Islet precursor cell (in vitro differentiated cells): ENCODE measurements at places on chromosomes 1 and 21.

GRCh38 chr1:115545096-115545720 is 96.6 kb upstream of the VANGL1 start:
- peak; percentile 72 for DNase-seq

DNA sequence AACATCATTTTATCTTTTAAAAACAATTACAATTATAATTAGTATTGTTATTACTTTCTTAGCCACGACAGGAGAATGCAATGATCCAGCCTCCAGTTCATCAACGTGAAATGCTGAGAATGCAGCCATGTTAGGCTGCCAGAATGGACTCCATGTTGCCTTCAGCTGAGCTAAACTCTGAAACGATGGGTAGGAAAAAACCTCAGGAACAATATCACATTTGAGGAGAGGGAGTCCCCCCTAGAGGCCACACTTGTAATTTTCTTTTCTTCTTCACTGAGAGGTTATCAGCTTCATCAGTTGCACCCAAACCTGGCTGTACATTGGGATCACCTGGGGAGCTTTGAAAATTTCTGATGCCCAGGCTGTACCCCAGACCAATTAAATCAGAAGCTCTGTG is 34.6 kb upstream of the DNAH14 start:
- no peak for DNase-seq

- peak; percentile 97 for DNase-seq
Observed at GRCh38 chr21:39675993-39676661, 63.4 kb downstream of the B3GALT5 start.

DNA sequence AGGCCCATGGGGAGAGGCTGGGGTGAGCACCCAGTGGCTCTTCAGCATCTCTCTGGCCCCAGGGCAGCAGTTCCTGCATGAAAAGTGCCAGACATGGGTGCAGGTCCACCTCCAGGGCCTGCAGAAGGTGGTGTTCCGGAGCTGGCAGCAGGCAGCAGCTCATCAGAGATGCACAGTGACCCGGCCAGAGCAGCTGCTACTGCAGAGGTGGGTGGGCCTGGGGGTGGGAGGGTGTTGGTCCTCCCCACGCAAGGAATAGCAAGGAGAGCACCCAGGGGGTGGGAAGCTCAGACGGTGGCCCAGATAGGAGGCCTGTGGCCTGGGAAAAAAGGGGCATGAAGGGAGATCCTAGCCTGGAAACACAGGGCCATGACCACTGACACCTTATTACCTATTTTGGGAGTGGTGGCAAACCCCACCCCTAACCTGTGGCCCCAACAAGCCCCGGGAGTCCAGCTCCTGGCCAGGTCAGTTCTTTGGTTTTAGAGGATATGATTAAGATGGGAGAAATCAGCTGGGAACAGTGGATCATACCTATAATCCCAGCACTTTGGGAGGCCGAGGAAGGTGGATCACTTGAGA is 20.2 kb downstream of the C1orf167 start:
- peak; percentile 49 for DNase-seq

- DNase-seq, result peak; percentile 15
Observed at GRCh38 chr1:51281807-51282206, 45.7 kb downstream of the RNF11 start.

GRCh38 chr1:229803626-229804217 is 177.7 kb downstream of the URB2 start:
- peak; percentile 52 for DNase-seq

DNA sequence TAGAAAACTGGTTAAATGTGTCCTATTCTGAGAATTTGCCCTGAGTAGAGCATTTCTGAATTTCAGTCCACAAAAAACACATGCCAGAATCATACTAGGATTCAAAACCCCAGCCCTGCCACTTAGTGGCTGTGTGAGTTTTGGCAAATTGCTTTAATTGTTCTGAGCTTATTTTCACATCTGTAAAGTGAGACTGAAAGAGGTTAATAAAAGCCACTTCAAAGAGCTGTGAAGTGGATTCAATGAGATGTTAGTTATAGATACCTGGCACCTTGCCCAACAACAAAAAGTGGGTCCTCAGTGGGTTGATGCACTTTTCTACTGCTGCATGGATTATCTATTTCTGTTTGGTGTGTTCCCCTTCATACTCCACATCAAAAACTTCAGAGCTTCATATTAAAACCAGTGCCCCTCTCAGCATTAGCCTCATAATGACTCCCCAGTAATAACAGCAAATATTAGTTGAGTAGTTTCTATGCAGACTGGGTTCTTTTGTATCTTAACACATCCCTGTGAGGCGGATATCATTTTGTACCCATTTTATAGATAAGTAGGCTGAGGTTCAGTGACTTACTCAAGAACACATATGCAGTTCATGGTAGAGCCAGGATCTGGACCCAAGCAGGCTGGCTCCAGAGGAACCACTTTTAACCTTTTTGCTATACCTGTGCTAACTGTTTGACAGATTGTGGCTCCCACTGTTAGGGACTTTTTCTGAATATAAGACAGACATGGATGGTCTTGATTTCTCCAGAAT is 14.2 kb upstream of the ADORA3 start:
- no peak for DNase-seq

GRCh38 chr1:156838972-156839371 is 19.9 kb downstream of the INSRR start:
- DNase-seq, result no peak

GRCh38 chr21:23471877-23472276 is 2135.4 kb downstream of the MRPL39 start:
- no peak for DNase-seq

DNA sequence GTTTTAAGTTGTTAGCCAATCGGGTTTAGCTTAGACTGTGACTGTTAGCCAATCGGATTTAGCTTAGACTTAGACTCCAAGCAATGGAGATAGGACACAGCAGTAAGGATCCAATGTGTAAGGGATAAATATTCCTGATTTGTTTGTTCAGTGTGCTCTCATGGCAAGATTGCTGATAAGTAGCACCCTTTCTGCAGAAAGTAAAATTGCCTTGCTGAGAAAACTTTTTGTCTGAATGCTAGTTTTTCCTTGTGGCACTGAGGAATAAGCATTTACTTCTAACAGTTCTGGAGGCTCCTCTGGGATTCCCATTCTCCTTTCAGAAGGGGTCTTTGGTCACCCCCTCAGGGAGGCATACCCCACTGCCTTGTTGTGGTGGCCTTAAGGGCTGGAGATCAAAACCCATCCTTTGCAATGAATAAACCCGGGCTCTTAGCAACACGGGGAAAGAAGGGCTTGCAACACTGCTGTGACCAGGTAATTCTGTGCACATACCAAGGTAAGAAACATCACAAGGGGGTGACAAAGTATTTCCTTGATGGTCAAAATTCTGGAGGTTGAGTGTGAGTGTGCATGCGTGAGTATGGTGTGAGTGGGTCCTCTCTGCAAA is 45.4 kb downstream of the SERINC2 start:
- DNase-seq, result no peak

- DNase-seq, result no peak
Observed at GRCh38 chr1:40362199-40362598, 11.3 kb upstream of the SMAP2 start.

DNA sequence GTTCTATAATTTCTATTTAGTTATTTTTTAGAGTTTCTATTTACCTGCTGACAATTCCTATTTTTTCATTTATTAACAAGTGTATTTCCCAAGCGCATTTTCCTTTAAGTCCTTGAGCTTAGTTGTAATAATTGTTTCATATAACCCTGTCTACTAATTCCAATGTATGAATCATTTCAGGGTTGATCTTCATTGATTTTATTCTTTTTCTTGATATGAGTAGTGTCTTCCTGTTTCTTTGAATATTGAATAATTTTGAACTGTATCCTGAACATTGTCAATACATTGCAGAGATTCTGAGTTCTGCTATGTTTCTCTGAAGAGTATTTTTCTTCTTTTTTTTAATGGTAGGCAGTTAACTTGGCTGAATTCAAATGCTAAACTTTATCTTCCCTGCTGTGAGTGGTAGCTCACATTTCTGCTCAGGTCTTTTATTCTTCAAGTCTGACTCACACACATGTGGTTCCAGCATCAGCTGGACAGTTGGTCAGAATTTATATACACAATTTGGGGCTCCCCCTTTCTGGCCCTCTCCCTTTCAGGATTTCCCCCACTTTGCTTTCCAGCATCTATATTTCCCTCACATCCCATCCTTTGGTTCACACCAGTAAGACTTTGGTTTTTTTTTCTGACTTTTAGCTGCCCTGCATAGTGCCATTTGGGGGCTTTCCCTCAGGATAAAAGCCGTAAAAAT is 54.4 kb upstream of the WDR26 start:
- DNase-seq, result no peak

GRCh38 chr1:94856004-94856403 is 35.8 kb downstream of the SLC44A3 start:
- DNase-seq, result no peak

GRCh38 chr1:175222296-175222938 is 29.8 kb upstream of the KIAA0040 start:
- DNase-seq, result peak; percentile 77

DNA sequence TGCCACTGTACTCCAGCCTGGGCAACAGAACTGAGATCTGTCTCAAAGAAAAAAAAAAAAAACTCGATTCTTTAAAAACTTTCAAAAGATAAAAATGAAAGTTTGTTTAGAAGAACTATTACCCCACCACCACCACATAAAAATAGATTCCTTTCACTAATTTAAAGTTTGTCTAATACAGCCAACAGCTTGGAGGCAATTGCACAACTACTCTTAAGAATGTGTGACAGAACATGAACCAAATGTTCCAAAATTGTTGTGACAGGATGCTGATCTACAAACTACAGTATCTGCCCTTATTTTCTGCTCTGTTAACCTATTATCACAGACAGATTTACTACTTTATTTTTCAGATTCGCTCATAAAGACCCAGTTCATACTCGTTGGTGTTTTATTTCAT is 5.5 kb upstream of the TGFBR3 start:
- no peak for DNase-seq

- DNase-seq, result peak; percentile 55
Observed at GRCh38 chr1:24155011-24155782, 12.3 kb upstream of the IL22RA1 start.

GRCh38 chr1:244160455-244161235 is 109.6 kb downstream of the ZBTB18 start:
- DNase-seq, result no peak

- DNase-seq, result no peak
Observed at GRCh38 chr1:41046347-41046775, 24.8 kb upstream of the SLFNL1 start.

- DNase-seq, result no peak
Observed at GRCh38 chr21:14567331-14568279, 21.5 kb upstream of the SAMSN1 start.

DNA sequence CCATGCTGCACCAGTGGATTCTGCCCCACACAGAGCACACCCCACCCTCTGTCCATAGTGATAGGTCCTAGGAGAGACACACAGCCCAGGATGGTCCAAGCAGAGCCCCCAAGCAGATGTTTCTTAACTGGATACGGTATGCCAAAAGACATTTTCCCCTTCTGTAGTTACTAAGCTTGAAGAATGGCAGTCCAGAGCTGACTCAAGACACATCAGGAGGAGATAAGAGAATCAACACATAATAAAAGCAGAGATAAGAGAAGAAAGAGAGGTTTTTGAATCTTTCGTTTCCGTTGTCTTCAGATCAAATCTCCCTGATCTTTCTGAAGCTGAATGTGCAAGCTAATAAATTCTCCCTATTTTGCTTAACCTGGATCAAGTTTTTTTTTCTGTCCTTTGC is 21.8 kb upstream of the CASQ2 start:
- peak; percentile 65 for DNase-seq

DNA sequence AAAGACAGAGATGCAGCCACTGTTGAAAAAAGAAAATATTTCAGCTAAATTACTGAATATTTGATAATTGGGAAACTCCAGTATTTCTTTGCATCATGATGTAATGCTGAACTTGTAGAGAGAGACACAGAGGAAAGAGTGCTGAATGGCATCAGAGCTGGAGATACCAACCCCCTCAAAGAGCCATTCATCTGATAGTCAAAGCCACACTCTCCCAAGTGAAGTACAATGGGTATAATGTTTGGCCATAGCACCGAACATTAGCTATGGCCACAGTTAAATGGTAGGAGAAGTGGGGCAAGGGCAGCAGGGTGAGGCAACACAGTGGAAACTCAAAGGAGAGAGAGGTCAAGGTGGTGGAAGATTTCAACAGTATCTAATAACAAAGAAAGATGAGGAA is 107.5 kb upstream of the TNFSF4 start:
- DNase-seq, result no peak

- peak; percentile 68 for DNase-seq
Observed at GRCh38 chr1:159172614-159173291, 1.3 kb downstream of the CADM3 start.

GRCh38 chr1:234870020-234870981 is 258.3 kb downstream of the TOMM20 start:
- DNase-seq, result no peak

GRCh38 chr1:181759481-181759880 is 276.2 kb downstream of the CACNA1E start:
- DNase-seq, result no peak

DNA sequence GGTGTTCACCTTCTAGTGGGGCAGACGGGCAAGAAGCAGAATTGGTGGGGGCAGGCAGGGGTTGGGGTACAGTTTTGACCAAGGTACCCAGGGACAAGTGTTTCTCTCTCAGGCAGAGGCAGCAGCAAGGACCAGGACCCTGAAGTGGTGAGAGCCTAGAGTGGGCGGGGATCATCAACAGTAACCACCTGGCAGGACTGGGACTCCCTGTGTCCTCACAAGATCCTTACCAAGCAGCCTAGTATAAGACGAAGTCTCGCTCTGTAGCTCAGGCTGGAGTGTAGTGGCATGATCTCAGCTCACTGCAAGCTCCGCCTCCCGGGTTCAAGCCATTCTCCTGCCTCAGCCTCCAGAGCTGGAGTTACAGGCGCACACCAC is 3.2 kb upstream of the NADK start:
- no peak for DNase-seq

DNA sequence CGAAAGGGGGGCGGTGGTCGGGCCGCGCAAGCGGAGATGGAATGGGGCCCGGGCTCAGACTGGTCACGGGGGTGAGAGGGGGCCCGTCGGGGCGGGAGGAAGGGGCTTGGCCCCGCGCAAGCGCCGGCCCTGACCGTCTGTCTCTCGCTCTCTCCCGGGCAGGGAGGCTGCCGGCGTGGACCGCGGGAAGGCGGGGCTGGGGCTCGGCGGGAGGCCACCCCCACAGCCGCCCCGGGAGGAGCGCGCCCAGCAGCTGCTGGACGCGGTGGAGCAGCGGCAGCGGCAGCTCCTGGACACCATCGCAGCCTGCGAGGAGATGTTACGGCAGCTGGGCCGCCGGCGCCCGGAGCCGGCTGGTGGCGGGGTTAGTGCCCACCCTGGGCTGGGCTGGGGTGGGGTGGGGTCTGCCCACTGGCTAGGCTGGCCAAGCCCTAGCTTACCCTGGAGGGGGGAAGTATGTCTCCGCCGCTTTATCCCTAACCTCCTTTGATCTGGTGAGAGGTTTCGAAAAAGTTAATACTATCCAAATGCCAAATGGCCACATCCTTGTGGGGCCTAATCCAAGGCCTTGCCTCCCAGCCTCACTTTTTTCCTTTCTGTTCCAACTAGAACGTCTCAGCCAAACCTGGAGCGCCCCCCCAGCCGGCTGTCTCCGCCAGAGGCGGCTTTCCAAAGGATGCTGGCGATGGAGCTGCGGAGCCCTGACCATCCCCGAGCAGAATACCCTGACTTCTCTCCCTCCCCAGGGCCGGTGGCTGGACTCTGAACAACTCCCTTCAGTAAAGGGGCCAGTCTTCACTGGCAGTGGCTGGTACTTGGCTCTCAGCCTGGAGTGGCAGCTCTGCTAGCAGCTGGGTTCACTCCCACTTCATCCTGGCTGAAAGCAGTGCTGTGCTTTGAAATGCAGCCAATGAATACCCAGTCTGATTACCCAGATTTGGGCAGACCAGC is 636 bp upstream of the YRDC start:
- peak; percentile 90 for DNase-seq

- DNase-seq, result peak; percentile 90
Observed at GRCh38 chr1:225652729-225653462, at the start of gene ENAH. ENAH (minus strand) TSS chr1:225653123; CDS start chr1:225652690, 433 bp downstream.

- DNase-seq, result no peak
Observed at GRCh38 chr1:12609469-12610003, 8.5 kb downstream of the DHRS3 start.
